ENCODE measurements at places on chromosomes 16 and 17.

DNA sequence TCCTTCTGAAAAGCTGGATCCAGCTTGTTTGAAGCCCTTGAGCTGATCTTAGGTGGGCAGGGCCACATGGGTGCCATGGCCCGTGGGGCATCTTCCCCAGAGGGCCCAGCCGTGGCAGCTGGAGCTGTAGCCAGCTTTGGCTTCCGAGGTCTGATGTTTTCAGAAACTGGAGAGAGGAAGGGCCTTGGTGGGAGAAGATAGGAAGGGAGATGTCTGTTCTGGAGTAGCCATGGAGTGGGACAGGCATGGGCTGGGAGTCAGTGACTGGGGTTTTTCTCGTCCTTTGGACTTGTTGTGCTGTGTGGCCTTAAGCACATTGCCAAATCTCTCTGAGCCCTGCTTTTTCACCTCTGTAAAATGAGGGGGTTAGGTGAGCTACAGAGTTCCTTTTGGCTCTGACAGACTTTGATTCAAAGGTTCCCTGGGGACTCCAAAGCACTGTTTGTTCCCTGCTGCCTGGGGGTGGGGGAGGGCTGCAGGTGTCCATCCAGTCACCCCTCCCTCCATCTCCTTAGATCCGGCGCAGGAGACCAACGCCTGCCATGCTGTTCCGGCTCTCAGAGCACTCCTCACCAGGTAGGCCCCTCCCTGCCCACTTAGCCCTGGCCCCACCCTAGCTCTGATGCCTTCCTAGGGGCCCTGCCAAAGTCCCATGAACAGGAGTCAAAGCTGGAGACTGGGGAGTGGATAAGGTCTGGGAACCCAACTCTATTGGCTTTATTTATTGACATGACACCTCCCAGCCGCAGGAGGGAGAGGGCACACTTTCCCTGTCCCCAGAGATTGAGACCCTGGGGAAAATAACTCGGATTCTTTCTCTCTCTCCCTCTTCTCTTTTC is 2.1 kb downstream of the PPP1R1B start:
- DNase-seq: no peak

DNA sequence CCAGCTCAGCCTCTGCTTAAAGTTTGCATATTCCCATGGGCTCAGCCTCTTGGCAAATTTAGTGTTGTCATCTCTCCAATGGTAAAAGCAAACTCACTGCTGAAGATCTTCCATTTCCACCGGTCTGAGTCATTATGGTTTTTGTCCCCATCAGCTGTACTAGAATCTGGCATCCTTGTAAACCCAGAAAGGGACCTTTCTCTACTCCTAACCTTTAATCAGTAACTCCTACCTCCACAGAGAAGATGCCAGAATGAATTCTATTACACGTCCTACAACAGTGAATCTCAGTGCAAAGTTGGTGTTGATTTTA is 45.8 kb downstream of the ZNF652 start:
- DNase-seq: no peak

DNA sequence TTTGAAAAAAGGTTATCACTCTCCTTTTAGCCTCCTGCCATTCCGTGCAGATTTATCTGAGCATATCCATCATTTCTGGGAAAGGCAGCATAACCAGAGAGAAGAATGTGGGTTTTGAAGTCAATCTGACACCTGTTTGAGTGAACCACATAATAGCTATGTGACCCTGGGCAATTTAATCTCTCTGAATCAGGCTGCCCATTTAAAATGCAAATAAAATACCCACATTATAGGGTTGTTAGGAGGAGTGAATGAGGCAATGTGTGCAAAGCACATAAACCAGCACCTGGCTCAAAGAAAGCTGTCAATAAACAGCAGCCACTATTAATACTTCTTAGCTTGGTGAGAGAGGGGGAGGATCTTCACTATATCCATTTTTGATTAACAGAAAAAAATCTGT is 88.0 kb downstream of the CACNG1 start:
- DNase-seq: no peak

- peak; percentile 90 for DNase-seq
Measured at GRCh38 chr16:84312783-84313382, 18.2 kb downstream of the WFDC1 start.

- no peak for DNase-seq
Measured at GRCh38 chr16:89690392-89690901, 4.0 kb downstream of the CDK10 start.

DNA sequence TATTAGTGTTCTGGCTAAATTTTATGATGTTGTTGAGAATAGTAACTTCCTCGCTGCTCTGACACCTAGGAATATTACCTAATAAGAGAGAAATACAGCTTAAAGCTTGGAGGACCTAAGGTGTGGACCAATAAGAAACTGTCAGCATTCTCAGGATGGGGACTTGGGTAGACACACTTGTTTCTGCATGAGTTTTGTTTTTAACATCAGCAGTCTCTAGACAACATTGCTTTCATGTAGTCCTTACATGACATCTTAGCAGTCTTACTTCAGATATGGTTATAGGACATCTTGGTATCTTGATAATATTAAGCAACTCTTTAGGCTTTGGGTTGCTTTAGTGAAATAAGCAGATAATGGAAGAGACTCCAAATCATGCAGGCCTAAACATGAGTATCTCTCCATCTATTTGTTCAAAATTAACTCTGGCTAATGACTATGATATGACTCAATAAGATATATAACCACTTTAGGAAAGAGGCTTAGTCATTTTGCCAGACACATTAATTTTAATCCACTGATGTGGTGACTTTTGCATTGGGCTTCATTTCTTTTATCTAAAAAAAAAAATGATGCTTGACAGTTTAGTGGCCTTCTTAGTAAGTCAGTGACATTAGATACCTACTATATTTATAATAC is 84.5 kb downstream of the WNT3 start:
- no peak for DNase-seq

GRCh38 chr16:17803625-17804410 is 333.1 kb upstream of the XYLT1 start:
- DNase-seq: no peak

DNA sequence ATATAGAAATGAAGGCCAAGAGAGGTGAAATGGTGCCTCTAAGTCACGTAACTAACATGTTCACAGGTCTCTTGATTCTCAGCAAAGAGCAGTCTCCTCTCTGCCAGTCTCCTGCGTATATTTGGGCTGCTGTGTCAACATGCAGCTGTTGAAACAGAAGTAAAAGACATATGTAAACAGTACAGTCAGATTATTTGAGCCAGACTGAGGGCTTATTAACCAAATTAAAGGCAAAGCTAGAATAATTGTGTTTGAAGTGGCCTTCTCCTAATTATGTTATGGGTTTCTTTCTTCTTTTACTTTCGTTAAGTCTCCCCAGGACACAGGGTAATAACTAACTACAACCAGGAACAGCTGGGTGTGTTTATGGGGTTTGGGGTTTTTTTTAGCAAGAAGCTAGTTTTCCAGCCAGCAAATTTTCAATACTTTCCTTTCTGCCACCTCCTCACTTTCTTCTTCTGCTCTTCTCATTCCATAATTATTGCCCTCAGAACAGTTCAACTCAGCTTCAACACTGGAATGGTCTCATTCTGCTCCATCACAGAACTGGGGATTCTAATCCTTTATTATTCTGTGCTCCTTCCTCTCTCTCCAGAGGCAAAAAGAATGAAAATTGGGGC is 18.4 kb downstream of the G6PC1 start:
- no peak for DNase-seq

- DNase-seq: no peak
Measured at GRCh38 chr17:69593351-69593715, 178.8 kb downstream of the MAP2K6 start.

- DNase-seq: no peak
Measured at GRCh38 chr17:42316755-42317154, 28.5 kb downstream of the STAT5A start.

- DNase-seq: no peak
Measured at GRCh38 chr16:7579454-7579853, 246.8 kb downstream of the RBFOX1 start.

DNA sequence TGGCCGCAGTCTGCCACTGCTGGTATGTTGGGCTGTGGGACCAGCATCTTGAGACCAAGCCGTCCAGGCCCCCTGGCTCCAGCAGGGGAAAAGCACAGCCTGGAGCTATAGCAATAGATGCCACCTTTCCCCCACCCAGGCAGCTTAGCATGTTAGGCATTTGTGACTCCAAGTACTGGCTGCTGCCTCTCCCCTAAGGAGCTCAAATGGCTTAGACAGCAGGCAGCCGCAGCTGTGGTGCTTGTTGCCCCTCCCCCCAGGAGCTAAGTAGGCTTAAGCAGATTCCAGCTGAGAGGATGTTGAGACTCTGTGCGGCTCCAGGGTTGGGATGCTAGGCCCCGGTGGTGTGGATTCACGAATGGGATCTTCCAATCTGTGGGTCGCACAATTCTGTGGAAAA is 88.8 kb upstream of the ANKFN1 start:
- DNase-seq: peak; percentile 85

DNA sequence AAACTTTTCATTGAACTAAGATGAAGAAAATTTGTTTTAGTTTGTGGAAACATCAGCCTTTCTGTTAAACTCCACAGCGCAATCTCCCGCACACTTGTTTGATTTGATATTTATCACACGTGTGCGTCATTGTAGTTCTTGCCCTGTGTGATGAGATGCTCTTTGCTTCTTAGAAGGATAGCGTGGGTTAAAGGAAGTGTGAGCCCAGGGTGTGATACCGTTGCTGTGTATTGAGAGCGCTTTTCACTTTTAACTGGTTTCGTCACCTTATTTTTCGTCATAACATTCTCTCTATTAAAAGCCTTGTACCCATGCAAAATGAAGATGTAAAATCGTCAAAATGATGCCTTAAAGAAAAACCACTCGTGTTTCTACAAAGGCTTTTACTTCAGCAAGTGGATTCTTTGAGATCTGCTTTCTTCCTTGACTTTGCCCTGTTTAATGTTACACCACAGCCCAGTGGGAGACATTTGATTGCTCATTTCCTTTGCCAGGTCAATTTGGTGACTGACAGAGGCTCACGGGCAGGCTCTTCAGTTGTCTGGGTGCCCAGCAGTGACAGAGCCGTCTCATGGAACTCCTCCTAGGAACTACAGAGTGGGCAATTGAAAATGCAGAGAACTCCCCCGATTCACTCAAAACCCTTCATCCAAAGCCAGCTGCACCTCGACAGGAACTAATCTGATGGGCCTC is 61.1 kb downstream of the RPA1 start:
- no peak for DNase-seq

DNA sequence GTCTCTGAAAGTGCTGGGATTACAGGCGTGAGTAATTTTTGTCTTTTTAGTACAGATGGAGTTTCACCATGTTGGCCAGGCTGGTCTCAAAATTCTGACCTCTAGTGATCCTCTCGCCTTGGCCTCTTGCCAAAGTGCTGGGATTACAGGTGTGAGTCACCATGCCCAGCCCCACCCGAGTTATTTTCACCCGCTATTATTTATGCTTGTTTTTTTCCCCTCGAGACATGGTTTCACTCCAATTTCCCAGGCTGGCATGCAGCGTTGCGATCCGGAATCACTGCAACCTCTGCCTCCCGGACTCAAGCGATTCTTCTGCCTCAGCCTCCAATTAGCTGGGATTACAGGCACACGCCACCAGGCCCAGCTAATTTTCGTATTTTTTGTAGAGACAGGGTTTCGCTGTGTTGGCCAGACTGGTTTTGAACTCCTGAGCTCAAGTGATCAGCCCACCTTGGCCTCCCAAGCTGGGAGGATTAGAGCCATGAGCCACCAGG is 9.2 kb downstream of the RPL23 start:
- no peak for DNase-seq

DNA sequence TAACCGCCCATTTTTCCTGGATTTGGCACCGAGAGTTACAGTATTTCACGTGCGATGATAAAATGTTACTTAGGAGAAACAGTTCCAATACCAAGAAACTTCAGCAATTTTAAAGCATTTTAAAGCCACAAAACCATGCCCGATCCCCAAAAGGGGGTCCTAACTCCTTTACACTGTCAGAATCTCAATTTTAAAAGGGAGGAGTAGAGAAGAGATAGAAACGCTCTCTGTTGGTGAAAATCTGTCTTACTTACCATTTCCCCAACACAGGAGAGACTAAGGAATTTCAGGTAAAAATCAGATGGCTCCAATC is 526 bp upstream of the RNASEK start:
- DNase-seq: no peak

GRCh38 chr17:8332688-8333087 is 7.0 kb upstream of the ODF4 start:
- no peak for DNase-seq

DNA sequence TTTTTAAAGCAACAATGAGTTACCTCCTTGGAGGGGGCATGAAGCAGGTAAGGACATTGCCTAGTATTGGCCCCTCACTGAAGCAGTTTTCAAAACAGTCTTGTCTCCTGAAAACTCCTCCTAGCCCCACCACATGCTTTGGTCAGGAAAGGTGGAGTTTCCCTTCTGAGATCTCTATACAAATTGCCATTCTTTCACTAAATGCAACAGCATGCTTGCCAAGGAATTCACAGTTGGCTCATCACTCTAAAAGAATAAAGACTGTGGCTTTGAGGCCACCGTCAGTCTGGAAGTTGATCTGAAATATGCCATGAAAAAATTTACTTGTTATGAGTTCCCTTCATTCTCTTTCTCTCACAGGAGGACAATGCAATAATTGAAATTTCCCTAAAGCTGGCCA is 4.2 kb downstream of the TTC19 start:
- DNase-seq: no peak

GRCh38 chr17:8868529-8868951 is 1.1 kb upstream of the PIK3R6 start:
- no peak for DNase-seq

DNA sequence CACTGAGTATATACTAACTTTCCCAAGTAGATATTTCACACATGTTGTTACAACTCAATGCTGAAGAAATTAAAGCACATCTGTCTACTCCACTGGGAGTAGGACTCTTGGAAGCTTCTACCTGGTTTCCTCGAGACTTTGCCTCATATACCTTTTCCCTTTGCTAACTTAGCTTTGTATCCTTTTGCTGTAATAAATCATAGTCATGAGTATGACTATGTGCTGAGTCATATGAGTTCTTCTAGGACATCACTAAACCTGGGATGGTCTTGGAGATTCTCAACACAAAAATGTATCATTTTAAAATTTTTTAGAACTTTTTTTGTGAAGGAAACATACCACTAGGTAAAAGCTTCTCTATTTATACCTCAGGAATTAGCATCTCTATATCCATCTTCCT is 39.8 kb downstream of the ABCA5 start:
- no peak for DNase-seq

DNA sequence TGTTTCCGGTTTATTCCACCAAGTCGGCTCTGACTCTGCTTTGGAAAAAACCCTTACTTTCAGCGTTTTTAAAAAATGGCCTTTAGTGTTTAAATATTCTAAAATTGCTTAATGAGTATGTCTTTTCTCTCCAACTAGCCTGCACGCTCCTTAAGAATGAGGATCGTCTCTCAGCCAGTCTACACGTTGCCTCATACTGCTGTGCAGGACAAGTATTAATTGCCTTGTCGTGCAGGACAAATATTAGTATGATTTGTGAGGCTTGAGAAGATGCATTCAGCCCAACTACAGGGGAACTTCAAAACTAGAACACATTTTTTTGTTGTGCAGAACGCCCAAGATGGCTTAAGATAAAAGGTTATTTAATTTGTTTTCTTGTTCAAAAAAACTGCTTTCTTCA is 61.2 kb downstream of the MARCHF10 start:
- no peak for DNase-seq

GRCh38 chr17:81179861-81180260 is 13.8 kb upstream of the AATK start:
- DNase-seq: no peak
